ENCODE measurements at places on chromosomes 16 and 17.

DNA sequence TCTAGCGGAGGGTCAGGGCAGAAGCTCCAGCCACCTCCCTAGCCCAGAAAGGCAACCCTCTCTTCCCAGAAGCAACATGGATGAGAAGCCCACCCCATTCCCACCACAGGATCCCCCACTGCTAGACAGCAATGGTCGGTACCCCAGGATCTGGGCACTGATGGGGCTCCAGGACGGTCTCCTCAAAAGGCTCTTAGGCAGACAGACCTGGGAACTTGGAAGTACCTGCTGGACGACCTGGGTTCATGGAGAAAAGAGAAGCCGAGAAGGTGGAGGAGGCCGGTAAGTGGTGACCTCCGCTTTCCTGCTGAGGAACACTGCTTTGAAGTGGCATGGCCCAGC is 96.6 kb downstream of the TBC1D16 start:
- DNase-seq: no peak

DNA sequence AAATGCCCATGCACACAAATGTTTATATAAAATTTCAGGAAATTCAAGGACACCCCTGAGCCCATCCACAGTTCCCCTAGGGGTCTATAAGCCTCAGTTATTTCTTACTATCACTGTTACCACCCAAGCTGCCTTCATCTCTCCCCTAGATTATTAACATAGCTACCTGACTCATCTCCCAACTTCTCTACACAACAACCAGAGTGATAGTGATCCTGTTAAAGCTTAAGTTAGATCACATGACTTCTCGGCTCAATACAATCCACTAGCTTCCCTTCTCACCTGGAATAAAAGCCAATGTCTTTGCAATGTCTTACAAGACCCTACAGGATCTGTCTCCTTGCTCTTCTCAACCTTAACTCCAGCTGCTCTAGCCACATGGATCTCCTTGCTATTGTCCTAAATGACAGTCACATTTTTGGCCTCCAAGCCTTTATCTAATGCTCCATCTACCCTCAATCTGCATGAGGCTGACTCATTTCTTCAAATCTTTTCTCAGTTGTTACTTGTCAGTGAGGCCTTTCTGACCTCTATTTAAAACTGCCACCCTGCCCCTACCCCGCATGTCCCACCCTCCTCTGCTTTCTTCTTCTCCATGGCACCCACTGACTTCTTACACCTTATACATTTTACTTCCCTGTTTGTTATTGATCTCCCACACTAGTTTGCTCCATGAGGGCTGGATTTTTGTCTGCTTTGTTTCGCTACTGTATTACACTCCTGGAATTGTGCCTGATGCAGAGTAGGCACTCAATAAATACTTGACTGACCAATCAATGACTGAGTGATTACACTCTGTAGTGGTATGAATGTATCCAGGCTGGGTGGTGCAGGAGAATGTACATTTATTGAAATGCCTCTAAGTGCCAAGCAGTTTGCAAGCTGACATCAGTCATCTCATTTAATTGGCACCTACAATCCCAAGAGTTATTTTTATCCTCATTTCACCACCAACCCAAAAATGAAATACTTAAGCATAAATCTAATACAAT is 5.2 kb upstream of the LIG3 start:
- no peak for DNase-seq

GRCh38 chr16:56569971-56570370 is 5.1 kb downstream of the MT4 start:
- DNase-seq: no peak

GRCh38 chr17:1714980-1715802 is 5.0 kb upstream of the TLCD2 start:
- peak; percentile 82 for DNase-seq

GRCh38 chr17:58200024-58200633 is 7.6 kb downstream of the EPX start:
- DNase-seq: peak; percentile 80

DNA sequence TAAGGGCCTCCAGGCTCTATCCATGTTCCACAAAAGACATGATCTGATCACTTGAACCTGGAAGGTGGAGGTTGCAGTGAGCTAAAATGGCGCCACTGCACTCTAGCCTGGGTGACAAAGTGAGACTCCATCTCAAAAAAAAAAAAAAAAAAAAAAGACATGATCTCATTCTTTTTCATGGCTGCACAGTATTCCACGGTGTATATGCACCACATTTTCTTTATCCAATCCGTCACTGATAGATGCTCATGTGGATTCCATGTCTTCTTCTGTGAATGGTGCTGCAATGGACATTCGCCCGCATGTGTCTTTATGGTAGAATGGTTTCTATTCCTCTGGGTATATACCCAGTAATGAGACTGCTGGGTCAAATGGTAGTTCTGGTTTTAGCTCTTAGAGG is 124.4 kb downstream of the ANKRD11 start:
- no peak for DNase-seq

- DNase-seq: no peak
Measured at GRCh38 chr17:81520021-81520901, 7.7 kb upstream of the ACTG1 start.

DNA sequence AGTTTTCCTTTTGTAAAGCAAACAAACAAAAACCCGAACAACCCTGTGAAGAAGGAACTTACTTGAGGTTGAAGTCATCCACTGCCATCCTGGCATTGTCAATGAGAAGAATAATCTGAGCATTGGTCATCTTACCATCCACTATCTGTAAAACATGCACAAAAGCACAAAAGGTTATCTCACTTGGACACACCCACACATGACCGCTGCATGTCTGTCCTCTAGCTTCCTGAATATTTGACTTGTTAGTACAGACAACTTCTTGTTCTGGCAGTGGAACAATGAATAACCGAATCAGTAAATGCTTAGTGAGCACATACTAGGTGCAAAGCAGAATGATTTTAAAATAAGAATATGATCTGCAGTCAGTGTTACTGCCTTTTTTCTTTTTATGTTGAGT is 6.1 kb downstream of the KRT23 start:
- no peak for DNase-seq

DNA sequence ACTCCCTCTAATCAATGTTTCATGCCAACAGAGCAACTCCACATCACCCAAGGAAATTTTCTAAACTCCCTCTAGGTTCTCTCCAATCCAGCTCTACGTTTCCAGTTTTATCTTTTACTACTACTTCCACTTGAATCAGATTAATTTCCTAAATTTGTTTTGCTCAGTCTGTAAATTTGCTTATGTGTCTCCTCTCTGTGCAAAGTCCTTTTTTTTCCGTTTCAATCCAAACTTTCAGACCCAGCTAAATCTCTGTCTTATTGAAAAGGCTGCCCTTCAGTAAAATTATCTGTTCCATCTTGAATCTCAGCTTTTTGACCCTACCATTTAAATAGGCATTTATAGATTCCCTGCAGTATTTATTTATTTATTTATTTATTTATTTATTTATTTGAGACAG is 61.4 kb upstream of the COX10 start:
- DNase-seq: no peak

GRCh38 chr17:534071-534691 is 180.5 kb downstream of the VPS53 start:
- DNase-seq: no peak

GRCh38 chr17:27430882-27431491 is 25.3 kb upstream of the KSR1 start:
- peak; percentile 36 for DNase-seq

DNA sequence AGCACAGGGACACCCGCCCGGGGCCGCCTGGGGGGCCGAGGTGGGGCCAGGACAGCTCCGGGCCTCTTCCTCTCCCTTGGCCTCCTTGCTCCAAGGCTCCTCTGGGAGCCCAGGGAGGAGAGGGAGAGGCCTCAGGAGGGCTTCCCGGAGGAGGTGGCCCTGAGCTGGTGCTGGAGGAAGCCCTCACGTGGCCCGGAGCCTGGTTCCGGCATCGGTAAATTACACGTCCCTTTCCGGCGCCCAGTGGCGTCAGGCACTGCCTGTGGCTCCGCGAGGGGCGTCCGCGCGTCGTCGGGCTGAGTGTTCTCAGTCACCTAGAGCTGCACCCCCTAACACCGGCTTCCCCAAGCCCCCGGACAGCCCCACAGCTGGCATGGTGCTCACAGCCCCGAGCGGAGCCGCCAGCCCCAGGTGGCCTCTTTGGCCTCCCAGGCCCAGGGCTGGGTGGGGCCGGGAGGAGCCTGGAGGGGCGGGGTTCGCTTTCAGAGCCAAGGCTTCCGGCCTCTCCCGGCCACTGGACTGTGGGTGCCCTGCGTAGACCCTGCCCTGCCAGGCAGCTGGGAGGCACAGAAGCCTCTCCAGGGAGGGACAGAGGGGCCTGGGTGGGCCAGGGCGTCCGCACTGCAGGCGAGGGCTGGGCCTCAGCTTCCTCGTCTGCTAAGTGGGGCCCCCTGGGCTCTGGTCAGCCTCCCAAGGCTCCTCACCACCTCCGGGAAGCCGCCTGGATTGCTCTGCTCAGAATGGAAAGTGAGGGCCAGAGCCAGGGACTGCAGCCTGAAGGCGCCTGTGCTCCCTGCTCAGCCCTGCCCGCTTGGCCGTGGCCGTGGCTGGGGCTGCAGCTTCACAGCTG is 27.9 kb upstream of the SSTR5 start:
- no peak for DNase-seq

DNA sequence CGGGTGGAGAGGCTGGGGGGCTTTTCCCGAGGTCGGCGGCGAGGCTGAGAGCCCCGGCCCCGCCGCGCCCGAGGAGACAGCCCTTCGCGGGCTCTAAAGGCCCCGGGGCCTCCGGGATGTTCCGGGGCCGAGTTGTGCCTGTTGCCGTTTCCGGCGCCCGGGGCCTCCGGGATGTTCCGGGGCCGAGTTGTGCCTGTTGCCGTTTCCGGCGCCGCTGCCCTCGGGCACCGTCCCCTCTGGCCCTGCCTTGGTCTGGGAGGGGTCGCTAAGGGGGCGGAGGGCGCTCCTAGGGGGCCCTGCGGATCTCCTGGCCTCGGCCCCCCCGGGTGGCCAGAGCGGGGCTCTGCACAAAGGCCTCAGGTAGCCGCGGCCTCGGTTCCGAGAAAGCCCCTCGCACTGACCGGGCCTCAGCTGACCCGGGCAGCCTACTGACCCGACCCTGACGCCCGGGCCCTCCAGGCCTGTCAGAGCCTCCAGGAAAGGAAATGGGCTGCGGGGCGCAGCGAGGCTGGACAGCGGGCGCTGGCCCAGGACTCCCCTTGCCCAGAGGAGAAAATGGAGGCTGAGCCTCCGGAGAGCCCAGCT is 24.2 kb downstream of the ACTG1 start:
- DNase-seq: no peak

- DNase-seq: no peak
Measured at GRCh38 chr16:22282254-22282892, 14.8 kb upstream of the POLR3E start.

DNA sequence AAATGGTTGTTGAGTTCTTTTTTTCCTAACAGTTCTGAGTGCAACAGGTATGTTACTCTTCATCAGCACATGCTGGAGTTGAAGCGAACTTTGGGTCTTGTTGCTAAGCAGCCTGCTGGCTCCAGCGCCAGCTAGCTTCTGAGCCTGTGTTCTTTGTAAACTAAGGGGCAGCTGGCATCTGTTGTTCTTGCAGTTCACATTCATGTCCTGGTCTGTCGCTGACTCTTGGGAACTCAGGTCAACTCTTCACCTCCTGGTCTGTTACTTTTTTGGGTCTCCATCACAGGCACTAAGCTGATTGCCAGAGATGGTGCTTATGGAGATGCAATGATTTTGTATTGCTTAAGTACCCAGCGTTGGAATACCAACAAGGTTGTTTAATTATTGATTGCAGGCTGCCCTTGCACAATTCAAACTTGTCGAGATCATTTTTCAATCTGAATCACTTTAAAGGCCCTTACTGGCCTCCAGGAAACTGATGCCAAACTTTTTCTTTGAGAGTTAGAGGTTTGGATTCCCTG is 40.9 kb downstream of the USP10 start:
- DNase-seq: peak; percentile 26

DNA sequence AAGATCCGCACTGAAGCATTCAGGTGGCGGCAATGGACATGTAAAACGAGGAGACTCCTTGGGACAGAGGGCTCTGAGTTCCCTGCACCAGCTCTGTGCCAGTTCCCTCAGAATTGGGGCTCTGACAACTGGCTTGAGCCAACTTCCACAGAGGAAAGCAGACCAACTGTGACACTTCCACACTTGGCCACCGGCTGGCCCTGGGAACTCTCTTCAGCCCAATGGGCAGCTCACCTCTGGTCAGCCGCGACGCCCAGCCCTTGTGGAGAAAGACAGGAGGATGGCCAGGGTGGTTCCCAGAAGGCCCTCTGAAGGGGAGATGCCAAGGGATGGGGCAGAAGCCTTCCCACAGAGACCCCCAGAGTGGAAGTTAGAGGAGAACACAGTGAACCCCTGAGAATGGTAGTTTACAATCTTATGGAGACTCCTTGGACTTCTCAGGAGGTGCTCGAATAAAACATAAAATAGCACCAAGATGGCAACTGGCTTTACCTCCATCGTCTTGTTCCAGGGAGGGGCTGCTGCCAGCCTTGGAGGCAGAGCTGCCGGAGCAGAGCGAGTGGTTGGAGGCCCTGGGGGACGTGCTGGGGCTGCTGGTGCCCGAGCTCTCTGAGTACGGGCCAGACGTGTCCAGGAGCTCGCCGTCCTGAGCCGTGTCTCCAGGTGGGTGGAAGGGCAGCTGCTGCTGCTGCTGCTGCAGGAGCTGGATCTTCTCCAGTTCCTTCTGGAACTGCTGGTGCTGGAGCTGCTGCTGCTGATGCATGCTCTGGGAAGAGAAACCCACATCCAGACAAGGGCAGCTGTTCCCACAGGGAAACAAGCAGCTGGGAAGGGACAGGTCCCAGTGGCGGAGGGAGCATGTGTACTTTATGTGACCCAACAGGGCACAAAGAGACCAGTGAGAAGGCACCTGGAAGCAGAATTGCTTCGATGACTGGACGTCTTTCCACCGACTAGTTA is 35.0 kb upstream of the ICAM2 start:
- DNase-seq: no peak

GRCh38 chr17:48907713-48908046 is 527 bp upstream of the UBE2Z start:
- DNase-seq: no peak

DNA sequence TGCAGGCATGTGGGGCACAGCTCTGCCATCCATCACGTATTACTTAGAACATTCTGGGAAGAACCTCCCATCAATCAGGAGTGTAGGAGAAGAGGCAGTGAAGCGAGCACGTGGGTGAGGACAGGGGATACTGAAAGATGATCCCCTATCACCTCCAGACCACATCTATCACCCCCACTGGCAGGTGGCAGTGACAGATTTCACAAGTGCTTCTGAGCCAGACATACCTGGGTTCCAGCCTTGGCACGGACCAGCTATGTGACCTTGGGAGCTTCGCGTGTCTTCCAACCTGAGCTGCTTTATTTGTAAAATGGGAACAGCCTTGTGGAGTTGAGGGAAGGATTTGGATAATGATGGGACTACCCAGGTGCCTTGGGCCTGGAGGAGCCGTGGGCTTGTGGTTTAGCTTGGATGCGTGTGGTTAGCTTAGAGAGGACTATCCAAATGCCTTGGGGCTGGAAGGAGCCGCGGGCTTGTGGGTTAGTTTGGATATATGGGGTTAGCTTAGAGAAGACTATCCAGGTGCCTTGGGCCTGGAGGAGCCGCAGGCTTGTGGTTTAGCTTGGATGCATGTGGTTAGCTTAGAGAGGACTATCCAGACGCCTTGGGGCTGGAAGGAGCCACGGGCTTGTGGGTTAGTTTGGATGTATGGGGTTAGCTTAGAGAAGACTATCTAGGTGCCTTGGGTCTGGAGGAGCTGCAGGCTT is 206.4 kb downstream of the ENGASE start:
- DNase-seq: no peak

GRCh38 chr17:50380369-50381259 is 7.6 kb downstream of the EME1 start:
- DNase-seq: no peak

GRCh38 chr17:9217151-9218056 is 196.1 kb downstream of the NTN1 start:
- DNase-seq: peak; percentile 49
